ENCODE measurements at places on chromosomes 2 and 18. TPM values are rescaled to one million over a fixed set of nuclear protein-coding genes. Genes with fewer than 3 reads are reported as not detected.

SMARCAL1 gene
- polyA plus RNA-seq: 17.9 TPM

IL1B gene
- polyA plus RNA-seq: not detected

GRCh38 chr2:119338272-119338671 is 28.4 kb downstream of the C2orf76 start:
- no peak for DNase-seq
- no peaks in the 10 kb centered on the region for H3K36me3 ChIP-seq

GRCh38 chr2:230660294-230661060 is 52.2 kb upstream of the CAB39 start:
- H3K4me1 ChIP-seq: no peaks in the 10 kb centered on the region
- no peaks in the 10 kb centered on the region for H3K27me3 ChIP-seq
- no peak for DNase-seq
- no peaks in the 10 kb centered on the region for H3K36me3 ChIP-seq
- no peak overlapping the region for H3K27ac ChIP-seq
- H3K4me3 ChIP-seq: no peak overlapping the region

GRCh38 chr2:128540670-128541069 is 222.0 kb upstream of the HS6ST1 start:
- DNase-seq: no peak
- no peaks in the 10 kb centered on the region for H3K36me3 ChIP-seq
- no peak overlapping the region for H3K27ac ChIP-seq
- H3K4me3 ChIP-seq: no peak overlapping the region
- no peaks in the 10 kb centered on the region for H3K27me3 ChIP-seq

GRCh38 chr2:43218702-43219382 is 7.6 kb downstream of the ZFP36L2 start:
- no peak for DNase-seq
- peak overlapping the region; percentile 11 for H3K27ac ChIP-seq
- peaks cover 5% of the 10 kb centered on the region for H3K36me3 ChIP-seq
- no peaks in the 10 kb centered on the region for H3K27me3 ChIP-seq

DNA sequence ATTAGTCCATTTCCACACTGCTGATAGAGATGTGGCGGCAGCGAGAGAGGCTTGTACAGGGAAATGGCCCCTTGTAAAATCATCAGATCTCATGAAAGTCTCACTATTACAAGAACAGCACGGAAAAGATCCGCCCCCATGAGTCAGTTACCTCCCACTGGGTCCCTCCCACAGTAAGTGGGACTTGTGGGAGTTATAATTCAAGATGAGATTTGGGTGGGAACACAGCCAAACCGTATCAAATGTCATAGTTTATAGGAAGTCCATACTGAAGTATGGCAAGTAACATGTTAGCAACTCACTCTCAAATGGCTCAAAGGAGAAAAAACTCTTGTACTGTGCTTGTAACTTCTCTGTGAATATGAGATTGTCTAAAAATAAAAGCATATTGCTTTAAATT is 56.1 kb downstream of the FARP2 start:
- no peaks in the 10 kb centered on the region for H3K27me3 ChIP-seq
- no peak overlapping the region for H3K4me3 ChIP-seq
- no peak for DNase-seq
